Nucleus accumbens (tissue), 56 donors: ENCODE measurements at places on chromosomes 2 and 18.

DNA sequence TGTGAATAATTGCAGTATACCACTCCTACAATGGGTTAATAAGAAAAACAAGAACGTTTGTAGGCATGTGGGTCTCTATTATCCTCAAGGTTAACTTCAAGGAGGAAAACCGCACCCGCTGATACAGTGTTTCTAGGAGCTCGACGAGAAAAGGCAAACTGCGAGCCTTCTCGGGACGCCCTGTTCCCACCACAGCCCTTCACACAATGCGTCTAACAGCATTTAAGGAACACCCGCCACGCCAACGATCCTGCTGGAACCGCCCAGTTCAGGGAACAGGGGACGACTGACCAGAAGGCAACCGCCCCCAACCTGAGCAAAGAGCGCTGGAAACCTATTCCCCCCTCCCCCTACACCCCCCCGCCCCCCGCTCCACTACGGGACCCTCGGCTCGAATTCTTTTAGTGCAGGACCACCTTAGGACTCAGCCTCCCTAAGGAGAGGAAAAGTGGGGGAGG, 710 bp upstream of the TMSB10 start:
- DNase-seq, result peak; percentile 46

DNA sequence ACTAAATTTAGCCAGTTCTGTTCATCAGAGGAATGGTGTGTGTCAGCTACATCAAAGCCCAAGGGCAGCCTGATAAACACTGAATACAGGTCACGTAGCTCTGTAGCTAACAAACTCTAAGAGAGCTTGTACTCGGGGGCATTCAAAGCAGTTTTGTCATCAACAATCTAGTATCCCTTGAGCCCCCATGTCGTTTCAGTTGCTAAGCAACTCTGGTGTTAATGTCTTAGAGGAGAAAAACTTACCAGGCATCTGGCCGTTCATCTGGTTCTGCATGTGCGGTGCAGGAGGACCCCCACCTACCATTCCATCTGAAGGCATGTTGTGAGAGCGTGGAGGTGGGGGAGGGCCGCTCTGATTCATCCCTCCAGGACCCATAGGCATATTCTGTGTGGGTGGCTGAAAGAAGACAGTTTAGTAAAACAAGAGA, 33.1 kb downstream of the SS18 start:
- no peak for DNase-seq

DNA sequence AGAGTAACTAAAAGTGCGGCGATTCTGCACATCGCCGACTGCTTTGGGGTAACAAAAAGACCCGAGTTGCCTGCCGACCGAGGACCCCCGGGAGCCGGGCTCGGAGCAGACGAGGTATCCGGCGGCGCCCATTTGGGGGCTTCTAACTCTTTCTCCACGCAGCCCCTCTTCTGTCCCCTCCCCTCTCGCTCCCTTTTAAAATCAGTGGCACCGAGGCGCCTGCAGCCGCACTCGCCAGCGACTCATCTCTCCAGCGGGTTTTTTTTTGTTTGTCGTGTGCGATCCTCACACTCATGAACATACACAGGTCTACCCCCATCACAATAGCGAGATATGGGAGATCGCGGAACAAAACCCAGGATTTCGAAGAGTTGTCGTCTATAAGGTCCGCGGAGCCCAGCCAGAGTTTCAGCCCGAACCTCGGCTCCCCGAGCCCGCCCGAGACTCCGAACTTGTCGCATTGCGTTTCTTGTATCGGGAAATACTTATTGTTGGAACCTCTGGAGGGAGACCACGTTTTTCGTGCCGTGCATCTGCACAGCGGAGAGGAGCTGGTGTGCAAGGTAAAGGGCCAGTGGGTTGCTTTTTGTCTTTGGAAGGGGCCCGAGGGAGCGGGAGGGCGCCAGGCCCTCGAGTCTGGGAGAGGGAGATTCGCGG, 1.4 kb downstream of the TRIB2 start:
- DNase-seq, result no peak

DNA sequence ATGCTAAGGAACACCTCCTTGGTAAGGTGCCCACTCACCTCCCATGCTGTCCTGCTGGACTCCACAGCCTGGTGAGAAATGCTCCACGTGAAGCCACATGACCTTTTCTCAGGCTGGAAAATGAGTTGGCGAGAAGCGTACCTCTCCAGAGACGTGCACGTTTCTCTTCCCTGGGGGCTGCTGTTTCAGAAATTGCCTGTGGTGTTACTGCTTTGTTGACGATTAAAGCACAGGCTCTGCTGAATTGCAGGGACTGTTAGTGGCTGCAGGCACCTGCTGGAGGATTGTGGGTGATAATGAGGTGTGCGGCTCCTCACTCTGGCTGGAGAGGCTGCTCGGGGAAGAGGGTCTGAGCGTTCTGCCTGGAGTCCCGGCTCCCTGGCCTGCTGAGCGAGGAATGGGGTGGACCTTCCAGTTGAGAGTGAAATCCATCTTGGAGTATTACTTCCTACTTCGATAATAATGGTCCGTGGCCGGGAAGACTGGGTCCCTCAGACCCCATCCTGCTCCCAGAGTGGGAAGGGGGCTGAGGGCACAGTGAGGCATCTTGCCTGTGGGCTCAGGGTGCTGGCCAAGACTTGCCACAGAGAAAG, 199.3 kb upstream of the HDAC4 start:
- no peak for DNase-seq

GRCh38 chr18:53486296-53486695, 738.2 kb downstream of the MBD2 start:
- no peak for DNase-seq

DNA sequence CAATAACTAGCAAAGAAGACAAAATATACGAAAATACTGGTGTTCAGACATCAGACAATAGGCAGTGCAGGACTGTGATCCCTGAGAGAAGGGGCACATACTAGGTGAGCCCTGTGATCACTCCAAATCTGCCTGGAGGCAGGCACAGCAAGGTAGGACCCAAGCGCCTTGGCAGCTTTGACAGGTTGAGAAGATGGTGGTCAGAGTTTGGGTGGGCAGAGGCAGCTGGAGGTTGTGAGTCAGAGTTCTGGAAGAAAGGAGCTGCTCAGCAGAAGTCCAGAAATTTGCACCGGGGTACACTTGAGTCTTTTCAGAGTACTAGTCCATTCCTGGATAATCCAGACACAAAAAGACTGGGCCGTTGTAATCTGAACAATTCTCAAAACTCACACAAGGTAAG, 14.0 kb downstream of the KIF1A start:
- DNase-seq, result no peak
